ENCODE measurements at places on chromosomes 2 and 18.
A peak's percentile ranks its signal among the peaks of the same experiment; 100 is the strongest.

DNA sequence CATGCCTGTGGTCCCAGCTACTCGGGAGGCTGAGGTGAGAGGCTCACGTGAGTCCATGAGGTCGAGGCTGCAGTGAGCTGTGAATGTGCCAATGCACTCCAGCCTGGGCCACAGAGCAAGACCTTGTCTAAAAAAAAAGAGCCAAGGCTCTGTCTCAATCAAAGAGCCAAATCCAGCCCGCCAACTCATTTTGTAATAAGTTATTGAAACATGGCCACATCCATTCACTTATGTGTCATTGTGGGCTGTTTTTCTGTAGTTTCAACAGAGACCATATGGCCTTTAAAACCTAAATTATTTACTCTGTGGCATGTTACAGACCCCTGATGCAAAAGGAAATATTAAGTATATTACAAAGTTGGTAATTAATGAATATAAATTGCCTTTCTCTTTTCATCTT, 60.8 kb downstream of the GPR39 start:
- DNase-seq: peak; percentile 62

- peak; percentile 40 for DNase-seq
These were observed 94.7 kb upstream of the CDC42EP3 start for GRCh38 chr2:37766106-37766505.

DNA sequence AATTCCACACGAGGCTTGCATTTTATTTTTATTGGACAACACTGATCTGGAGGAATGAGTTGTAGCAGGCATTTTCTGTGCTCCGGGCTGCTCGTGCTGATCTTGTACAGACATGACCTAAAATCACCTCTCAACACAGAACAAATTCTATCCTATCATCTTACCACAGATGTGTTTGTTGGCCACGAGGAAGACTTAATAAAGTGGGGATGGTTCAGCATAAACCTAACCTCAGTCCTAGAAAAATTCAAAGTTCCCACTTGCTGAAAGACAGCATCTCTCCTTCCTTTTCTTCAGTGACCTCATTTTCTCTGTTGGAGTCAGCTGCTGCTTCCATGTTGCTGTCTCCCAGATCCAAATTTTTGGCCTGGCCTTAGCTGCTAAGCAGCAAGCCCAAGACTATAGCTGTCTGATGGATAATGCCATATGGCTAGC, 45.3 kb downstream of the RBKS start:
- peak; percentile 17 for DNase-seq

DNA sequence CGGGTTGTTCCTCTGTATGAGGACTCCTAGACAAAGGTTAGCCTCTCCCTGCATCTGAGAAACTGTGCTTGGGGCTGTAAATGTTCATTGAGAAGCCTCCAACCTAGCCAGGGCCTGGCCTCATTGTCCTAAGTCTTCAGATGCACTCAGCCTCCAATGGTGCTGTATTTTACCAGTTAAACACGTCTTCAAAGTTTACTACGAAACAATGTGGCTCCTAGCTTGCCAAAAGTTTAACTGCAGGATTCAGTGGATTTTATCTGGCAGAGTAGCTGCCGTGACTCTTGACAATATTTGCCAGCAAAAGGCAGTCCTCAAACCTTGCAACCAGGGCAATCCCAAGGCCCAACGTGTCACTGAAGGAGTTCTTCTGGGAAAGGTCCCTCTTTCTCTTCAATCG, 1.1 kb downstream of the PID1 start:
- no peak for DNase-seq
